ENCODE measurements at places on chromosomes 13 and 19.
A peak's percentile ranks its signal among the peaks of the same experiment; 100 is the strongest.

DNA sequence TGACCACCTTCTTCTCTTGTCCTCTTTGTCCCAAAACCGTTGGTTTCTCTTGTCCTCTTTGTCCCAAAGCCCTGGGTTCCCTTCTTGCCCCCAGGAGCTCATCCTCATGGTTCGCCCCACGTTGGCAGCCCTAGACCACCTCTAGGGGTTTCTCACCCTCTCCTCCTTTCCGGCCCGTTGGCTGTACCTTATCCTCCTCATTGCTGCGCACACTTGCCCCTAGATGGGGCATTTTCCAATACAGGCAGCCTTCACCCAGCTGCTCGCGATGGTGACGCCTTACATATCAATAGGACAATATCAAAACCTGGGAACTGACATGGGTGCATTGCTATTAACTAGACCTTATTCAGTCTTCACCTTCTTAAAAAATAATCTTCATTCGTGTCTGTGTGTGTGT is 86.5 kb downstream of the IPO5 start:
- no peak for DNase-seq

DNA sequence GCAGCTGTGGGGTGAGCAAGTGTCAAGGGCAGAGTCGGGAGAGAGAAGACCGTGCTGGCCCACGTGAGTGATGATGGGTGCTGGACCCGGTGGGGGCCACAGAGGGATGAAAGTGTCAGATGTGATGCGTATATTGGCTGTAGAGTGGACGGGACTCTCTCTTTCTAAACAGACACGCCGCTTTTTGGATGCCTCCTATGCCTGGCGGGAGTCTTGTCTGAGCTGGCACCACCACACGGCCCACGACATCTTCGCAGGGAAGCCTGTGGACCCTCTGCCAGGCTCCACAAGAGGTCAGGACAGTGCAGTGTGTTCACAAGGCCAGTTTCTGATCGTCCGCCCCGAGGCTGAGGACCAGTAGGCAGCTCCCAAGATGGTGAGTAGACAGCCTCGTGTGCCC is 12.9 kb upstream of the MRI1 start:
- no peak for DNase-seq

DNA sequence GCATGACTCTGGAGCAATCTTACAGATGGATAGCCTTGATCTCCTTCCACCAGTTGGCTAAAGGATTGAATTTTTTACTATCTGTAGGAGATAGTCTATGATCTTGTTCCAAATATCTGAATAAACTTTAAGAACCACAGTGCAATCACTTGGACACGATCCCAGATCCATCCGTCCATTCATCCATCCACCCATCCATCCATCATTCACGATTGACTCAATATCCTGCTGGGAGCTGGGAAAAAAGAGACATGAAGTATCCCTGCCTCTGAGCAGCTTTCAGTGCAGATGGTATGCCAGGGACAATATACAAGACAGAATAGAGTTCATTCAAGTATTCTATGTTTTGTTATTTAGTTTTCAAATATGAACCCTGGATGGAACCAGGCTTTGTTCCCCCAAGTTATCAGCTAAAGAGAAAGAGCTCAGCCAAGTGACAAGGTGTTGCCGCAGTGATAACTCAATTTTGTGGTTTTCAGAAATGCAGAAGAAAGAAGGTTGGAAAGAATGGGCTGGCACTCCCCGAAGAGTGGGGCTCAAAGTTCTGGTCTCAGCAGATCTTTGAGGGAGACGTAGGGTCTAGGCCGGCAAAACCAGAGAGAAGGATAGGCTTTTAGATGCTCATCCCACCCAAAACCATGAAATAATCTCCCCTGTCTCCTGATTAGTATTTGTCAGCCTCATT is 66.3 kb downstream of the IRS2 start:
- no peak for DNase-seq

DNA sequence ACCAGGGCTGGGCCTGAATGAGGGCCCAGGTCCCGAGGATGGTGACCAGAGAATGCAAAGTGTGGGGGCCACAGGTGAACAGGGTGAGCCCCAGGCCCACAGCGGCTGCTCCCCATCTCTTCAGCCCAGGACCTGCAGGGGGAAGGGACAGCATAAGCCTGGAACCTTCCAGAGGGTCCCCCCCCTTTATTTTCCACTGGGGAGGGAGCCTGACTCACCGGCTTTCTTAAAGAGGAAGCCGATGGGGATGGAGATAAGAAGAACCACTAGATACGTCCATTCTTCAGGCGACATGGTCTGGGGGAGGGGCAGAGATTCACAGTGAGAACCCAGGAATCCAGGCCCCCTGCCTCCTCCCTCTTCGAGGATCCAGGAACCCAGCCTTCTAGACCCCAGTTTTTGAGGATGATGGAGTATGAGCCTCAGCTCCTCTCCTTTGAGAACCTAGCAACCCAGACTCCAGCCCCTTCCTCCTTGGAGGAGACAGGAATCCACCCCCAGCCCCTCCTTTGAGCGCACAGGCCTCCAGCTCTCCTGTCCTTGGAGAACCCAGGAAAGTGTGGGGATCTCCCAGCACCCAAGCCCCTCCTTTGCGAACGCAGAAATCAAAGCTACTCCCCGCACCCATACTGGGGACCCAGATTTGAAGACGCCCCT is 1.0 kb downstream of the MBOAT7 start:
- DNase-seq = peak; percentile 32

GRCh38 chr13:77033717-77034302 is 6.9 kb upstream of the FBXL3 start:
- DNase-seq = no peak

DNA sequence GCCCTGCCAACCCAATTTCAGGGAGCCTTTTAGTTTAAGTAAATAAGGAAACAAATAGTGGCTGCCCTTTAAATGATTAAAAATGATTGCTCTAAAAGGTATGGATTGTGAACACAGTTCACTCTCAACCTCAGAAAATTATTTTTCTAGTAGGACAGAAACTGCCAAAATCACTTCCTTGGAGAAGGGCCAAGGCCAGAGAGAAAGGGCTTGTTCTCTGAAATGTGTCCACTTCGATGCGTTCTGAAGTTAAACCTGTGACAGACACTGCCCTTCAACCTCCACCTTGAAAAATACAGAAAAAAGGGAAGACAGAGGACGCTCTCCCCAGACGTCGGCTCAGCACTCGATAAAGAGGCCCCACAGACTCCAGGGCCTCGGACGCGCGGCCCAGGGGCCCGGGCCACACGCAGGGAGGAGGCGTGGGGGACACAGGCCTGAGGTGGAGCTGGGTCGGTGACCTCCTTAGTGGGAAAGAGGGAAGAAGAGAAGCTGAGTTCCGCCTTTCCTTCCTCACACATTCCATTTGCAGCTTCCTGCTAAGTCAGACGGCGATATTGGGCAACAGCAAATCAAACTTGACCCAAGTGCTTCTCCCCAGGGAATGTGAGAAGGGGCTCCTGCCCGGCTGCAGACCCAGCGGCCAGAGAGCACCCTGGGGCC is 63.6 kb downstream of the RASA3 start:
- no peak for DNase-seq

- DNase-seq = no peak
Observed at GRCh38 chr19:5993201-5993600, 15.3 kb upstream of the RANBP3 start.

DNA sequence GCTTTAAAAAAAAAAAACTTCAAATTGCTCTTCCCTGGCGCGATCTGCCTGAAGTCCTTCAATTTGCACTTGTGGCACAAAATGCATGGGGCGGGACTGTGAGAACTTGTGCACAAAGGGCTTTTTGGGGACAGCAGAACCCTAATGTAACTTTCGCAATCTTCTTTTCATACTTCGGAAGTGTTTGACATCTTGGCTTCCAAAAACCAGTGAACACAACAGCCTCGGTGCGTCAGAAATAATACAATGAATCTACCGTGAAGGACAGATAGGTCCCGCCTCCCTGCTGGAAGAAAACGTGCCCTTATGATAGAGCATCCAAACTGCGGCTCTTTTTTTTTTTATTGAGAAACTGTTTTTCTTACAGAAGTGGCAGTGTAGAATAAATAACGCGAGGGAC is 36.6 kb downstream of the KLF2 start:
- DNase-seq = no peak

DNA sequence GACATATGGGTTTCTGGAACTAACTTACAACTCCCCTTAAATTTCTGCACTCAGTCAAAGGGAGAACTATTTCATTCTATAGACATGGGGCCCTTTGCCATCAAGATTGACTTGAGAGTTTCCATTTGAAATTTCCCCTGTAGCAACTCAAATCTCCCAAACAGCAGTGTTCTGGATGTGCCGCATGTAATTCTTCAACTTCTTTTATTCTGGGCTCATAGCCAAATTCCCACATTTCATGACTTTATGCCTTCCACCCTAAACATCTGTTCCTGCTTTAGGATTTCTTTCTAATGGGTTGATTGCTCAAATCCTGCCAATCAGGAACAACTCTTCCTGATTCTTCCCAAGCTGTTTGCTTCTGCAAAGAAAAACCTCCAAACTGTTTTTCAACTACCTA is 336.0 kb downstream of the TBC1D4 start:
- DNase-seq = no peak

GRCh38 chr13:51618626-51619025 is 34.4 kb downstream of the WDFY2 start:
- DNase-seq = no peak

DNA sequence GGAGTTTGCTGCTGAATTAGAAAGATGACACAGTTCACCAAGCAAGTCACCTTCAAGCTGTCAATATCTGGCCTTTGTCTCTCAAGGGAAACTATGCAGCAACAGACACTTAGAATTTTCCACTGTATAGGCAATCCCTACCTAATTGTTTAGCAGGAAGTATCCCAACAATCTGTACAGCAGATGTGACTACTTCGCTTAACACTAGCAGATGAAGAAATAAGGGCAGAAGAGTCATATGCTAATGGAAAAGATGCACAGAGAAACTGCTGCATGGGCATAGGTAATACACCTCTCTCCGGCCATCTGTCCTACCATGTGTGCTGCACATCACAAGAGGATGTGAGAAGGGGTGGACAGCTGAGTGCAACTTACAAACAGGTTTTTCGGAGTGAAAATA is 851.2 kb downstream of the PCDH9 start:
- DNase-seq = no peak

DNA sequence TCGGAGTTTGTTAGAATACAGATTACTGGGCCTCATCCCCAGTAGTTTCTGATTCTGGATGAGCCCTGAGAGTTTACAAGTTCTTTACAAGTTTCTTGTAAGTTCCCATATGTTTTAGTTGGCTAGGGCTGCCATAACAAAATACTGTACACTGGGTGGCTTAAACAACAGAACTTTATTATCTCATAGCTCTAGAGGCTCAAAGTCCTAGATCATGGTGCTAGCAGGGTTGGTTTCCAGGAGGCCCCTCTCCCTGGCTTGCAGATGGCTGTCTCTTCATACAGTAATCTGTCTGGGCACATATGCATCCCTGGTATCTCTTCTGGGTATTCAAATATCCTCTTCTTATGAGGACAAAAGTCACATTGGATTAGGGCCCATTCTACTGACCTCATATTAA is 167.2 kb downstream of the KLF5 start:
- no peak for DNase-seq

DNA sequence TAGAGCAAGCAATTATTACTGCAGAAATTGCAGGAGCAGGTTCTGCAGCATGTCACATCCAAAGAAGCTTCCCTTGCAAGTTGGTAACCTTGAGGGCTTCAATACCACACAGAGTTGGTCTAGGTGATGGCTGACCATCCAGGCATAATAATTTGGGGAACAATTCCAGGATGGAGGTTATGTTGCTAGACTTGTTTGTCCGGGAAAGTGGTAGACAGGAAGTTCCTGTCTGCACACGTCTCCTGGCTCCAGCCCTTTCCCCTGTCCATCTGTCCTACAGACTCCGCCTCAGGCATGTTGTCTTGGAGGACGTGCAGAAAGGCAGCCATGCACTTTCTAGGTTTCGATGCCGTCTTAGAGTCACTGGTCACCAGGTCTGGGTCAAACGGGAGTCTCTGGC is 26.0 kb downstream of the DPRX start:
- DNase-seq = no peak

- DNase-seq = no peak
Observed at GRCh38 chr13:24851546-24851945, 87.6 kb downstream of the RNF17 start.

GRCh38 chr19:3133793-3134116 is 2.1 kb upstream of the GNA15 start:
- no peak for DNase-seq

GRCh38 chr13:48712141-48712540 is 58.4 kb downstream of the CYSLTR2 start:
- DNase-seq = no peak

- no peak for DNase-seq
Observed at GRCh38 chr13:112249644-112250610, 126.2 kb upstream of the SPACA7 start.

DNA sequence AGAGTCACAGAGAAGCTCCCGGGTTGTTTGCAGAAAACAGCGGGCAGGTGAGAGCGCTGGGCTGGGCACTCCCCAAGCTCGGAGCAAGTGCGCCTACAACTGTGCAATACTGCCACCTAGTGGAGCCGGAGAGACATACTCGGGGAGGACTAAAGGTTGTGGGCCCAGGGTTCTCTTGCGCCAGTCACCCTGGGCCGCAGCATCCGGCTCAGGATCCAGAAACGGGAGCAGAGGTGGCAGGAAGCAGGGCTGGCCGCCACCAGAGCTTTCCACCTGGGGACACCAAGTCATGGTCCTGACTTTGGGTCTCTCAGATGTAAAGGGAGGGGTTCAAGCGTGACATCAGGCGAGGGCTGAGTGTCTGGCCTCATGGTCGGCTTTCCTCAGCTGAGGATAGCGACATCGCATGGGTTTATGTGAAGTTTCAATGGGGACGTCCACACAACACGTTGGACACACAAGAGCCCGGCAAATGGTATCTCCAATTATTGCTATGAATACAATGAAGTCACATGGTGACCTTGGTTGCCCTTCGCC is 11.2 kb upstream of the KLK4 start:
- DNase-seq = peak; percentile 61

DNA sequence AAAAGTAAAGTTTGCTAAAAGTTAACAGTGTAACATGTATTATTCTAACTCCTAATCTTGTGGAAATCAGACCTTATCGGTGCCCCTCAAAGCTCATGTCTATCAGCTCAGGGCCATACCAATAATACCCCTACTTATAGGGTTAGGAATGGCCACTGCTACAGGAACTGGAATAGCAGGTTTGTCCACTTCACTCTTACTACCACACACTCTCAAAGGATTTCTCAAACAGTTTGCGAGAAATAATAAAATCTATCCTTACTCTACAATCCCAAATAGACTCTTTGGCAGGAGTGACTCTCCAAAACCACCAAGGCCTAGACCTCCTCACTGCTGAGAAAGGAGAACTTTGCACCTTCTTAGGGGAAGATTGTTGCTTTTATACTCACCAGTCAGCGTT is 1677.7 kb downstream of the OLFM4 start:
- DNase-seq = no peak

DNA sequence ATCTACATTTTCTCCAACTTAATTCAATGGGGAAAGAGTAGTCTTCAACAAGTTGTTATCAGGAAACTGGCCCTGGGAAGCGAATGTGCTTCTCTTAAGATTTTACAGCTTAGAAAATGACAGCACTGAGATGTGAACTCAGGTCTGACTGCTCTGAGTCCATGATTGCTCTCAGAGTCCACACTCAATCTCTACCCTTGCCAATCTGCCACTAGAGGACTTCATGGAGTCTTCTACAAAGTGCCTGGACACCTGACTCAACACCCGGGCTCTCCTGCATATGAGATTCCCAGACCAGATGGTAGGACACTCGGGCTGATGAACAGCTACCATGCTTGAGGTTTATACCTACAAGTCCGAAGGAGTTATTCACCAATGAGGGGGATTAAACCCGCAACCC is 74.8 kb downstream of the ABCC4 start:
- no peak for DNase-seq

GRCh38 chr19:3357271-3357991 is 9.0 kb upstream of the NFIC start:
- DNase-seq = no peak

All from T-helper 2 cell (primary cell).